Posterior cingulate gyrus (tissue), 11 donors: ENCODE measurements at places on chromosomes 2 and 18.

- no peak for DNase-seq
Observed at GRCh38 chr2:157107877-157108276, 149.6 kb upstream of the GALNT5 start.

DNA sequence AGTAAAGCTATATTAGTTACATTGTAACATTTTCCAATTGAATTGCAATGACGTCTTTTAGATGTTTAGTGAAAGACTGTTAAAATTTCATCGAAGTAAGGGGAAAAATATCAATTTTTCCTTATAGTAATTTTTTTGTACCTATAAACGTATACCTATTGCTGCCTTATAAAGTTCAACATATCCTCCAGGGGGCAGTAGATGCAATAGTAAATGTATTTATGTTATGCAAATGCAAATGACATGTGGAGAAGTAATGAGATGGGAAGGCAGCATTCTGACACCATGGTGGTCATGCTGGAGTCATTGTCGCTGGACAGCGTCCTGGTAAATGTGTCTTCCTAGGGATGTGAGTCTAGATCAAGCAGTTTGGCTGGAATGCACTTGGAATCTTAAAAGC, 38.7 kb downstream of the MSTN start:
- no peak for DNase-seq

GRCh38 chr18:67600181-67601180, 84.0 kb upstream of the DSEL start:
- DNase-seq, result no peak

DNA sequence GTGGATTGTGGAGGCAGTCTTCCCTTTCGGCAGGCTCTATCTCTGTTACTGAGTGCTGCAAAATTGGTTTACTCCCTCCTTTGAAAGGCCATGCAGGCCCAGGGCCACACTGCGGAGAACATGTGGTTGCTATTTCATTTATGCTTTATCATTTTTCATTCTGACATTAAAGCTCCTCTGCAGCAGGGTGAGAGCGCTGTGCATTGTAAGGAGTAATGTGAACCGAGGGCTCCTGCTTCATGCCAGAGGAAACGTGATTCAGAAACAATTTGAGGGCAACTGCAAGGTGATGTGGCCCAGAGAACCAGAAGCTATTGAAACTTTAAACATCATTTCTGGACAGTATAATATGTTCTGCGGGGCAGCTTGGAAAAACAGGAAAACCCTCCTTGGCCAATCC, 341.6 kb upstream of the NT5C1B start:
- no peak for DNase-seq

GRCh38 chr2:64192125-64192479, 47.9 kb upstream of the PELI1 start:
- DNase-seq, result no peak

DNA sequence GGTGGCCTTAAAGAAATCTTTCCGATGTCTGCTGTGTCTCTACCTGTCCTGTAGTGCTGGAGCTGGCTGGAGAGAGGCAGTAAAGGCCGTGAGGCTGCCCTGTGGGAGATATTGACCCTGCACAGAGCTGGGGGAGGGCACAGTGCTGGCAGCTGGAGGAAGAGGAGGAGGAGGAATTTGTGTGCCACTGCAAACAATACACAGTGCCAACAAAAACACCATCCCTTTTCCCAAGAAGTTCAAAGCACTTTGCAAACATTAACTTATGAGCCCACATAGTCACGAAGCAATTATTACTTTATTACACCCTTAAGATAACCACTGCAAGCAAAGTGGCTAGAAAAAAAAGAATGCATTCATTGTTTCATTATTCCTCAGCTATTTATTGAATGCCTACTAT, 45.0 kb upstream of the CYTIP start:
- no peak for DNase-seq

- DNase-seq, result peak; percentile 82
Observed at GRCh38 chr2:216661639-216662375, 28.6 kb downstream of the IGFBP2 start.

GRCh38 chr2:229169751-229170150, 101.3 kb downstream of the PID1 start:
- DNase-seq, result no peak

- DNase-seq, result no peak
Observed at GRCh38 chr18:33669589-33669988, 91.6 kb downstream of the ASXL3 start.

GRCh38 chr2:41579806-41580205, 468.0 kb upstream of the PKDCC start:
- no peak for DNase-seq

GRCh38 chr2:171553858-171554257, 31.6 kb downstream of the CYBRD1 start:
- DNase-seq, result no peak

- peak; percentile 12 for DNase-seq
Observed at GRCh38 chr2:176002688-176003210, 682 bp upstream of the LNPK start.

DNA sequence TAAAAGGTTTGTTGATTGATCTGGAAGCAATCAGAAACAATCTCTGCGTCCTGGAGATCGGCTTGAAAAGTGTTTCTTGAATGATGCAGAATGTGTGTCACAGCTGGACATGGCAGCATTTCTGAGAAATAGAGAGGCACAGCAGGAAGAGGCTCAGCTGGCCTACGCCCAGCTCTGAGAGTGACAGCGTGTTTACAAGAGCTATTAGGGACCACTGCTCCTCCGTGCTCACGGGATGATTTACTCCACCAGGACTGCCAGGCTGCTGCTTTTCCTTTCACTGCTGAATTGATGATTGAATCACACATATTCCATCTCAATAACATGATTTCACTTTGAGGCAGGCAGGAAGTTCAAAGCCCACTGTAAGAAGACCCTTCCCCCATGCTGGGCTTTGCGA, 62.8 kb downstream of the GALNT14 start:
- DNase-seq, result no peak

DNA sequence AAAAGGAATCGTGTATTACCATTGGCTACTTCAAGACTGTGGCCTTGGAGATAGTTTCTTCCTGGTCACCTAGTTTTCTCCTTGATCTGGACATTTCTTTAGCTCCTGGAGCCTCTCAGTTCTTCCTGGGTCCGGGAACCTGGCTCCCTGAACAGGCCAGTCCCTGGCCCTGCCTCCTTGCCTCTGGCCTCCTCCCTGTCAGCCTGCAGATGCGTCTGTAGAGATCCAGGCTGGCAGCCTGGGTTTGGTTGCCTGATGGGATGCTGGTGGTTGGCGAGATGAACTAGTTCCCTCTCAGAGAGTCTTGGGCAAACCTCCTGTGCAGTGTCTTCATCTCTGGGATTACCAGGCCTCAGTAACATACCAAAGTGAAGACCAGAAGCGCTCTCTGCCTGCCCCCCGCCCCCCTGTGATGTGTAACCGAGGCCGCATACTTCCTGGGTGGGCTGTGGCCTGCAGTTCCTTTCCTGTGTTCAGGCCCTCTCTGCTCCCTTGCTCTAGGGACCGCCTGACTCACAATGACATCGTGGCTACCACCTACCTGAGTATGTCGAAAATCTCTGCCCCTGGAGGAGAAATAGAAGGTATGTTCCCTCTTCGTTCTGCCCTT, 85.4 kb downstream of the DYSF start:
- no peak for DNase-seq

DNA sequence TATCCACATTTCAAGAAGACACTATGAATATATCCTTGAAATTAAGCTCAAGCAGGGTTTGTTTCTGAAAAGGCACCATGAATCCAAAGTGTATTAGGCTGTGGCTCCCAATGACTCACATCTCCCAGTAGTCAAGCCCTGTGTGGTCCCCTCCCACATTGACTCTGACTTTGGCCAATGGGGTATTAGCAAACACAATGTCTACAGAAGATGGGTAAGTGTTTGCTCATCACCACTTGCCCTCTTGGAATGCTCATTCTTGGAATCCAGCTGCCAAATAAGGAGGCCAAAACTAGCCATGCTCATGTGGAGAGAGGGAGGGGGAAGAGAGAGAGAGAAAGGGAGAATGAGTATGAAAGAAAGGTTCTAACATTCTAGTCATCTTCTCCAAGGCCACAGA, 490.0 kb downstream of the TXNL1 start:
- DNase-seq, result no peak

DNA sequence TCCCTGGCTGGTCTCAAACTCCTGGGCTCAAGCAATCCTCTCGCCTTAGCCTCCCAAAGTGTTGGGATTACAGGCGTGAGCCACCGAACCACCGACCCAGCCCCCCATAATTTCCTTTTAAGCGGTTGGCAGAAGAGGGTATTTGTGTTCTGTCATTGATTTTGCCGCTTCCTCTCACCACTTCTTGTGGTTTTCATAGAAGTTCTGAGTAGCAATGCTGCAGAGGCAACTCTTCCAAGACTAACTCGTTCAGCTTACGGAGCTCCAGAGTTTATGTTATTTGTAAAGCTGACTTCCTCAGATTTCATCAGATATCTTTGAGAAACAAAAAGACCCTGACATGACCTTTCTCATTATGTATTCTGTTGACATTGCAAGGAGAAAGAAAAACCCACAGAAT, 261.4 kb upstream of the KCNJ3 start:
- no peak for DNase-seq

DNA sequence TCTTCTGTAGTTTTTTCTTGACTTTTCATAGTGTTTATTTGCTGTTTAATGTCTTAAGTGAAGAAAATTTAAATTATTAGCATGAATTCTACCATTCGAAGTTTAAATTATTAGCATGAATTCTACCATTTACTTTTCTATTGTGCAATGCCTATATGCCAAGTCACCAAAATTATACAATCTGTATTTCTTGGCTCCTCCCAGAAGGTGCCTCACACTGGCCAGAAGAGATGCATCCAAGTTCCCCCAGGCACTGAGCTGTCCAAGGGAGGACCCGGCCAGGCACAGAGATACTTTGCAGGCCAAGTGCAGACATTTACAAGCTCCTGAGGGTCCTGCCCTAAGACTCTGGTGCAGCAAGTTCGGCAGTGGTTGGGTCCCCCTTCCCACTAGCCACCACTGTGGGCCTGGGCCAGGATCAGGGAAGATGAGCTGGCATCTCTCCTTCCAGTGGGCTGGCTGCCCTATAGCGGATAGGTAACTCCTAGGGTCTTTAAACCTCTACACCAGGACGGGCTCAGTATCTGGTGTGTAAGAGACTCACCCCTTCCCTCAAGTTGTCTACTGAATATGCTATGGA, 31.3 kb downstream of the TMEM247 start:
- DNase-seq, result no peak

- no peak for DNase-seq
Observed at GRCh38 chr18:6881034-6881820, 151.7 kb downstream of the ARHGAP28 start.

GRCh38 chr2:184769686-184770085, 171.4 kb downstream of the ZNF804A start:
- no peak for DNase-seq

DNA sequence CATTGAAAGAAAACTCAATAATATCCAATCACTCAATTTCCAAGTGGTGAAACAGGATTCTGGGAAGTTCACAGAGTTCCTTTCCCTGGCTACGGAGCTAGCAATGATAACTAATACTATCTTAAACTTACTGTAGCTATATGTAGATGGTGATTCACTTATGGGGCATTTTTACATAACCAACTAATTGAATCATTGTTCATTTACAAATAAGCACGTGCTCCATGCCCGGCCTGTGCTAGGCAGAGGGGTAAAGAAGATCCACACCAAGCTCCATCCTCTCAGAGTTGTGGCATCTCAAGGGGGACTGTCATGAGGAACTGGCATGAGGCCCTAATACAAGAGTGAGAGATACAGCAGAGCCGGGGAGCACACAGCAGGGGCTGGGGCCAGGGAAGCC, 176.3 kb downstream of the ANKRD30B start:
- DNase-seq, result no peak

DNA sequence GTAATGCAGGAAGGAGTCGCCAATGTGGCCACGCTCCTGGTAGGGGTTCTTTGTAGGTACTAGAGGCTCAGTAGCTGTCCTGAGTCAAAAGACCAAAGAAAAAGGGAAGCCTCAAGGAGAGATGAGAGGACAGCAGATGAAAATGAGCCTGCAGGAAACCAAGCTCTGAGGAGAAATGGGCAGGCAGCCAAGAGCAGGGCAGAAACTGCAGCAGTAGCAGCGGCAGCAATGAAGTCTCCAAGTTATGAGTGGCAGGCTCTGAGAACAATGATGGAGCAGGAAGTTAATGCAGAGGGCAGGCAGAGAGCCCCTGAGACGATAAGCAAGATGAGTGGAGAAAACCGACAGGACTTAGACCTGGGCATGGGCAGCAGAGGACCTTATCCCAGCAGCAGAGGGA, 48.2 kb upstream of the TMEM200C start:
- DNase-seq, result no peak

GRCh38 chr2:203683932-203684556, 22.4 kb upstream of the CD28 start:
- DNase-seq, result no peak

- no peak for DNase-seq
Observed at GRCh38 chr2:230785346-230785745, 72.7 kb downstream of the CAB39 start.

GRCh38 chr2:144504218-144504641, 15.7 kb downstream of the ZEB2 start:
- no peak for DNase-seq

DNA sequence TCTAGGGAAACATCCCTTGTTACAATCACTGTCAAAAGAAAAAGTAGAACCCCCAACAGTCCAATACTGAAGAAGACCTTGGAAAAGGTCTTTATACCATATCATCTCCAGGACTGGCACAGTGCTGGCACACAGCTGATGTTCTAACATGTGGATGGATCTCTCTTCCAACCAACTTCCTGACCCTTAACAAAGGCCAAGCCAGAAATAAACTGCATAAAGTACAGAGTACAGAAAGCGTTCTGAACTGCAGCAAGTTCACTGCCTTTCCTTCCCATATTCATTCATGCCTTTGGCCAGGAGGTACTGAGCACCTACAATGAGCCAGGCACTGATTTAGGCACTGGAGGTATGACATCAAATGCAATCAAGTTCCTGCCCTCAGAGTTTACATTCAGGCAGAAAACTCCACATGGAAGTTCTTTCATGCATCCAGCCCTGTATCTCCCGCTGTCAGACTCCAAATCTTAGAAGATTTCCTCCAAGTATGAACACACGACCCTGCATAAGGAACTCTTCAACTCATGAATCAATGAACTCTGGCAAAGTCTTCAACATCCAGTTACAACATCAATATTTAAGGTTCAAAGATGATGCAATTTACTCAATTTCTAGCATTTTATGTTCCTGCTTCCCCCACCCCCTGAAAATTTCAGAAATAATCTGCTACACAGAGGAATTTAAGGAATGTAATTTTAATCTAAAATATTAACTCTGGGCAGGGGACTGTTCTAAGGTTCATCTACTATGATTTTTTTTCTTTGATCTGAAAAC, 33.8 kb downstream of the ACVR1 start:
- no peak for DNase-seq

DNA sequence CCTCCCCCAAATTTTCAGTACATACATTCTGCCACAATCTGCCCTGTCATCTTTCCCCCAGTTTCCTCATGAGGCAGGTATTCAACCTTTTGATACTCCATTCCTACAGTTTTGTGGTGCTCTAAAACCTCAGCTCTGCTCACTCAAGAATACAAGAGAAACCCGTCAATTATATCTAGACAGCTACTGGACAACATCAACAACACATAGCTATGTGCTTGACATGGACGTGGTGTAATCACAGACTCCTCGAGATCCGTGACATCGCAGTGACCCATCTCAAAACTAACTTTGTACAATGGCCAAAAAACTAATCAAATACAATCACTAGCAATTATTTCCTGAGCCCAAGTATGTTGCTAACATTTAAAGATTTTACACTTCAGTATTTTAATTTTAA, 23.6 kb downstream of the WDSUB1 start:
- no peak for DNase-seq

- DNase-seq, result no peak
Observed at GRCh38 chr2:186909095-186909494, 60.1 kb upstream of the ZSWIM2 start.
